ENCODE measurements at places on chromosomes 6 and 20.
A peak's percentile ranks its signal among the peaks of the same experiment; 100 is the strongest.

DNA sequence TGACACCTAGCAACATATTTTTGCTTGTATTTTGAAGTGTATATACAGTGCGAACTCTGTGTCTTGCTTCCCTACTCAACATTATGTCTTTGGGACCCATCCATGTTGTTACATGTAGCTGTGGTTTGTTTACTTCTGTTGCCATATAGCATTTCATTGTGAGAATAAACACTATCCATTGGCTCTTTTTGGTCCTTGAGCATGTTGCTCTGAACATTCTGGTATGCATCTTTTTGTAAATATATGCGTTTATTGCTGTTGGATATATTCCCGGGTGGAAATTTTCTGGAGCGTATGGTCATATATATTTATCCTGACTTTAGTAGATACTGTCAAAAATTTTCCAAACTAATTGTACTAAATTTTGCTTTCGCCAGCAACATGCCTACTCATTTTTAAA is 222.5 kb upstream of the SPTLC3 start:
- no peak for DNase-seq

DNA sequence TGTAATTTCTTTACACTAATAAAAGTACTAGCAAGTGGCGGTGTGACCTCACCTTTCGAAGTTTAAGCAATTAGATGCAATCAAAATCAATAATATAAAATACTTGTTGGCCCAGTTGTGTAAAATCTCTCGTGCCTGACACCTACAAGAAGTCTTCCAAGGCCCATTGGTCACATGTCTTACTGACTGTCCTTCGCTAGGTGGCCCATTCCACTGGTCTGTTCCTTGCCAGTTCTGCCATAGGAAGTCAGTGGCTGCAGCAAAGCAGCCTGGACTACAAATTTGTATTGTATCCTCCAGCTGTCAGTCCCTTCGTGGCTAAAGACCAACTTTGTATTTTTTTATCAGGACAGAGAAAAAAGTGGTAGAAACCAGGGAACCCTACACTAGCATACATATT is 61.8 kb downstream of the CYB5R4 start:
- DNase-seq, result no peak

DNA sequence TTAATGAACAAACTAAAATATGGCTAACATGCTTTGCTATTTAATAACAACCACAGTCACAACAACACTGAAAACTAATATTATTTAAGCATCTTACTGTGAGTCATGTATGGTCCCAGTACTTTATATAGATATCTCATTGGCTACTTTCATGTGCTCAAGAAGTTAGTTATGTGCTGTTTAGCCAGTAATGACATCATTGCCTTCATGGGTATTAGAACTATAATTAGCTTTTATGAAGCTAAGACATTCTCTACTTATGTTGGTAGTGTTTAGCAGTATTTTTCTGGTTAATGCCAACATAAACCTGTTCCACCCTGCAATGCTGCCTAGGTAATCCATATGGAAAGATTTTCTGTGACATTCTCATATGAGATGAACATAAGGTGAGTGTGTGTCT is 56.1 kb downstream of the ADGRG6 start:
- DNase-seq, result no peak

DNA sequence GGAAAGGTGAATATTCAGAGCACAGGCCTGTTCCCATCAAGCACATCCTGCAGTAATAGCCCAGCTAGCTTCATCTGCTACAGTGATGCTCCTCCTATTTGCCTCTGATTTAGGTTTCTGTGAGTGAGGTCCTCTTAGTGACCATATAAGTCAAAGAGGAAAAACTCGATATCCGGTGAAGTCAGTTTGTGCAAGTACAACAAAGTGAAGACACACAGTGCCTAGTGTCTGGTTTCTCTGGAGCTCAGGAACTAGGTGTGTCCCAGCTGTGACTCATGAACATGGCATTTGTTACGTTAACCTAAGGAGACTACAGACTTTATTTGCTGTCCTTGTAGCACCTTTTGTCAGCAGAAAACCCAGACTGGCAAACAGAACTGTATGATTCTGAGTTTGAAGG is 33.9 kb downstream of the EDN1 start:
- DNase-seq, result no peak

- no peak for DNase-seq
Measured at GRCh38 chr6:149306967-149307366, 10.5 kb upstream of the TAB2 start.

DNA sequence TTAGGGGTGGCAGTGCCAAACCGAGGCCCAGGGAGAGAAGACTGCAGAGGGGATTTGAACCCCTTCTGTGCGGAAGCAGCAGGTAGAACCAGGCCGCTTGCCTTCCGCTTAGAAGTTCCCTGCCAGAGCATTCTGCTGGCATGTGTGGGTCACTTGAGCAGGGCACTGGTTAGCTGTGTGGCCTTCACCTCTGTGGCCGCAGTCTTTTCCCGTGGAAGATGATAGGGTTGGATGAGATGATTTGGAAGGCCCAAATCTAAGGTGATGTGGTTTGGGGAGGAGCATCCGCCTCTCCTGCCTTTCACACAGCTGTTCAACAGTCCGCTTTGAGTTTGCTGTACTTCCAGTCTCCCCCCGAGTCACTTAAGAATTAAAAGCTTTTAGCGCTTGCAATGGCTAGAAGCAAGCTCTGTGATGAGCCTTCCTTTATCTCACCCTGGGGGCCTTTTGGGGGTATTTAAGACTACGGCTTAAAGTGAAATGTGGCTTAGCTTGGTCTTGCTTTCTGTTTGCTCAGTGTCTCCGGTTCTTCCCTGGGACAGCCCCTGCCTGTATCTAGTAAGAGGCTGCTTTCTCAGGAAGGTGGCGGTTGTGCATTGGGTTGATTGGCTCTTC is 743 bp downstream of the CMTR1 start:
- peak; percentile 12 for DNase-seq

DNA sequence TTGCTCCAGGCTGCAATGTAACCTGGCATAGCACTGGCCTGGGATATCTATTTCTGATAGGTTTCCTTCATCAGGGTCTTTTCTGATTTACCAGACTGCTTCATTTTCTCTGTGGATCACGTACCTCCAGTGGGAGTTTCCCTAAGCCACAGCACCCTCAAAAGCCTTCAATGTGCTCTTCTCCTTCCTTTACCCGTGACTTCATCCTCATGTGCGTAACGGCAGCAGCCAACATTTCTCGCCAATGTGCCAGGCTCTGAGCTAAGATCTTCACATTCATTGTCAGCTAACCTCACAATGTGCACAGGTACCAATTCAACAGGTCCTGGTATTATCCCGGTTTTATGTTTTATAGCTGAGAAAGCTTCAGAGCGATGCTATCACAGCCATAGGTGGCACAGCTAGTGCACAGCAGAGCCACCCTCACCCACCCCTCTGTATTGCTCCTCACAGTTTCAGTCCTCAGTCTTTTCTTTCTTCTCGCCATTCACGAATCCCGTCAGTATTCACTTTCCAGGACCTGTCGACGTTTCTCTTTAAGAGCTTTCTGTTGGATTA is 58.2 kb downstream of the TNFAIP3 start:
- DNase-seq, result no peak

GRCh38 chr6:163634211-163635171 is 220.0 kb downstream of the QKI start:
- DNase-seq, result no peak

GRCh38 chr20:49447364-49447763 is 35.1 kb downstream of the KCNB1 start:
- no peak for DNase-seq

- DNase-seq, result no peak
Measured at GRCh38 chr6:12751694-12752325, 35.2 kb downstream of the PHACTR1 start.

- DNase-seq, result no peak
Measured at GRCh38 chr6:15675536-15676220, 12.8 kb upstream of the DTNBP1 start.

- DNase-seq, result no peak
Measured at GRCh38 chr6:30915591-30915946, 1.5 kb downstream of the VARS2 start.

DNA sequence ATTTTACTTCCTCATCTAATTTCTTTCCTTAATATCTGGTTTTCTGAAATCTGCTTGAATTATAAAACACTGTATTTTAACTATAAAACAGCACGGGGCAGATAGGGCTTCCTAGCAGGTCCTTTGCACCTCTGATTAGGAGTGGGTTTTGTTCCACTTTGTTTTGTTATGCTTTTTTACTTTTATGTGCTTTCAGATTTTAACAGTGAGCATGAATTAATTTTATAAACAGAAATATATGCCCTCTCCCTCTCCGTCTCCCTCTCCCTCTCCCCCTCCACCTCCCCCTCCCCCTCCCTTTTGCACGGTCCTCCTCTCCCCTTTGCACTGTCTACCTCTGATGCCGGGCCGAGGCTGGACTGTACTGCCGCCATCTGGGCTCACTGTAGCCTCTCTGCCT is 14.3 kb downstream of the GPX6 start:
- DNase-seq, result no peak

DNA sequence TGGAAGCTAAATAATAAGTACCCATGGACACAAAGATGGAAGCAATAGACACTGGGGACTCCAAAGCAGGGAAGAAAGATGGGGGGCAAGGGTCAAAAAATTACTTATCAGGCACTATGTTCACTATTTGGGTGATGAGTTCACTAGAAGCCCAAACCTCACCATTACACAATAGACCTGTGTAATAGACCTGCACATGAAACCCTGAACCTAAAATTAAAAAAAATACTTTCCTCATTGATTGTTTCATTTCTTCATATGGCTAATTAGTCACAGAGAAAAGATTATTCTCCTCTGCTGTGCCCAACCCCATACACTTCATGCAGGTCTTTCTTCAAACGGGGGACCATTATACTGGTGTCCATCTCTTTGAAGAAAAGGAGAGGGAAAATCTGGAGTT is 213.0 kb upstream of the DTNBP1 start:
- no peak for DNase-seq

DNA sequence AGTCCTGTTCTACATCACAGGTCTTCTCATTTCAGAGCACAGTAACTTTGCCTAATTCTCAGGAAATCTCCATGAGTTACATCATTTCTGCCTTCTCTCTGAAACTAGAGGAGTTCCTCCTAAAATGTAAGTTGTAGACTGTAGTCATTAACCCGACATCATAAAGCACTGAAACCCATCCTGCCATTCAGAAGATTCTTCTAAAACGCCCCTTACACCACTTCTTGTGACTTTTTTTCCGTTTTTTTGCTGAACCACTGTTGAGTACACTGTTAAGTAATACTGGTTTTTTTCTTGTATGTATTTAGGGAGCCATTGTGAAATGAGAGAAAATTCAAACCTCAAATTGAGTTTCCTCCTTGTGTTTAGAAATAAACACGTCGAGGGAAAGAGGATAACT is 117.3 kb downstream of the MAP3K4 start:
- DNase-seq, result no peak

GRCh38 chr20:60035-60918 is 27.2 kb upstream of the DEFB125 start:
- no peak for DNase-seq

DNA sequence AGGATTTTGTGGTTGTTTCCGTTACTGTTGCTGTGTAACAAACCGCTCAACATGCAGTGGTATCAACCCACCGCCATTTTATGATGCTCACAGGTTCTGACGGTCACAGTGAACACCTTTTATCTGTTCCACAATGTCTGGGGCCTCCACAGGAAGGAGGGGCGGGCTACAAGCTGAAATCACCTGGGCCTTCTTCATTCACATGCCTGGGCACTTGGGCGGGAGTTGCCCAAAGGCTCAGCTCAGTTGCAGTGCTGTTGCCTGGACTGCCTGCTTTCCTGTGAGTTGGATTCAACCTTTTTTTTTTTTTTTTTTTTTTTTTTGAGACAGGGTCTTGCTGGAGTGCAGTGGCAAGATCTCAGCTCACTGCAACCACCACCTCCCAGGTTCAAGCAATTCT is 16.7 kb upstream of the AVP start:
- no peak for DNase-seq

- DNase-seq, result no peak
Measured at GRCh38 chr6:55011034-55011433, 163.3 kb upstream of the HCRTR2 start.

GRCh38 chr6:6546318-6547109 is 42.0 kb upstream of the LY86 start:
- DNase-seq, result no peak

GRCh38 chr6:37368961-37369320 is 15.2 kb downstream of the RNF8 start:
- DNase-seq, result no peak

GRCh38 chr6:158906926-158907325 is 87.8 kb upstream of the EZR start:
- DNase-seq, result no peak

DNA sequence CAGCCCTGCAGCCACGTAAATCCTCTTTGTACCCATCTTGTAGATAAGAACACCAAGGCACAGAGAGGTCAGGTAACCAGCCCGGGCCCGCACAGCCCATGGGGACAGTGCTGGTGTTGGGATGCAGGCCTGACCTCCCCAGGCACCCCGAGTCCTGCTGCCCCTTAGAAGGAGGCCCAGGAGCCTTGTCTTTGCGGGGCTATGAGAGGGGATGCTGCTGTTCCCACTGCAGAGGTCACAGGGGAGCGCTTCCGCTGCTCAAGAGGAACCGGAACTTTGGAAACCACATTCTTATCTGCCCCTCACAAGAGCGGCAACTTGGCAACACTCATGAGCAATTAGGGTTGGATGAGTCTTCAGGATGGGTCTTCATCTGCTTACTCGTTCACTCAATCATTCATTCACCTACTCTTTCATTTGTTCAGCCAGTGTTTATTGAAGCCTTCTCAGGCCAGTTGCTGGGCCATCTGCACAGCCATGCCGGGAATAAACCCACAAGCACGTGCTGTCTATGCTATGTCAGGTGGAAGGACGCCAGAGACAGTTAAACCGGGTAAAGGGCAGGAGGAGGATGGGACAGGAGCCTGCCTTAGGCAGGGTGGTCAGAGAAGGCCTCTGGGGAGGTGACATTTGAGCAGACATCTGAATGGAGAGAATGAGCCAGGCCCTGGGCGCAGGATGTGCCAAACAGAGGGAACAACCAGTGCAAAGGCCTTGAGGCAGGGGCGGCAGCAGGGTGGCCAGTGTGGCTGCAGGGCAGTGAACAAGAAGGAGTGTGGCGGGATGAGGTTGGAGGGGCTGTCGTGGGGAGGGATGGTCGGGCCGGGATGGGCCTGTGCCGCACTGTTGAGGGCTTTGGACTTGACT is 60.8 kb downstream of the RBM38 start:
- DNase-seq, result no peak

GRCh38 chr20:62120990-62121775 is 1.1 kb upstream of the LSM14B start:
- DNase-seq, result no peak

DNA sequence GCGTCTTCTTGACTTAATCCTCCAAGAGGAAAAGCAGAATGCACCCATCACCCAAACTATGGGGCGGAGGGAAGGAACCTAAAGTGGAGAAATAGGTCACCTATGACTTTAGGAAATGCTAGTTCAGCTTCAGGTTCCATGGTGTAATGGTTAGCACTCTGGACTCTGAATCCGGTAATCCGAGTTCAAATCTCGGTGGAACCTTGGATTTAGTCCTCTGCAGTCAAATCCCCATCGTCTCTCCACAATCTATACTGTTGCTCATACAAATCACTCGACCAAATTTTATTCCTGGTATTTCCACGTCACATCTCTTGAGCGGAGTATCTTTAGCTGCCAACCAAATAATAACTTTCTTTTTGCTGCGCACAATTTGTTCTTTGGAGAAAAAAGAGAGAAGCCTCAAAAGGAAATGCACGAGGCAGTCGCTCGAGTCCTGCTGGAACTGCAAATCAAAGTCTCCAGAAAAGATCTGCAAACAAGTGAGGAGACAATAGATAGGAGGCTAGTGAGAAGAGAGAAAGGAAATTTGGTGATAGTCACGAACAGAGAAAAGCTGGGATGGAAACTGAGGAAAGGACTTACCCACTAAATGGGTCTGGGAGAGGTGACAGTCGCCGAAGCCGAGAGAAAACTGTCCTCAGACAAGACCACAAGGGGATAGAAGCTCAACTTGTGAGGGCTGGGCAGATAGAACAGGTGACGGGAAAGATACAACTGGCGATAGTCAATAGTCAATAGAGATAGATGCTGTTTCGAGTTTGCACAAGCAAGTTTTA is 16.6 kb downstream of the POM121L2 start:
- DNase-seq, result no peak
